ENCODE measurements at places on chromosomes 5 and 9.

GRCh38 chr5:152505442-152506042 is 100.5 kb upstream of the NMUR2 start:
- no peak overlapping the region for H3K4me3 ChIP-seq
- no peak overlapping the region for H3K27ac ChIP-seq
- H3K4me1 ChIP-seq = no peaks in the 10 kb centered on the region

- no peaks in the 10 kb centered on the region for H3K36me3 ChIP-seq
- H3K27me3 ChIP-seq = peaks cover 4% of the 10 kb centered on the region
- H3K27ac ChIP-seq = no peak overlapping the region
Observed at GRCh38 chr5:520196-520849, 3.9 kb downstream of the SLC9A3 start.

GRCh38 chr5:77086689-77087483 is at the start of gene ZBED3:
ZBED3 (minus strand) TSS chr5:77087285; CDS start chr5:77077878, 9,407 bp downstream.
- peak within 1 kb of the TSS; percentile 59 for H3K4me3 ChIP-seq
- no peaks in the 10 kb centered on the region for H3K27me3 ChIP-seq
- no peaks in the 10 kb centered on the region for H3K36me3 ChIP-seq
- peaks cover 15% of the 10 kb centered on the region for H3K4me1 ChIP-seq
- peak within 1 kb of the TSS; percentile 88 for H3K27ac ChIP-seq
- DNase-seq = peak; percentile 90

- H3K27ac ChIP-seq = no peak overlapping the region
- no peaks in the 10 kb centered on the region for H3K27me3 ChIP-seq
- H3K4me1 ChIP-seq = no peaks in the 10 kb centered on the region
- H3K36me3 ChIP-seq = no peaks in the 10 kb centered on the region
- no peak overlapping the region for H3K4me3 ChIP-seq
- DNase-seq = no peak
Observed at GRCh38 chr5:14737291-14737690, 72.8 kb downstream of the OTULIN start.

DNA sequence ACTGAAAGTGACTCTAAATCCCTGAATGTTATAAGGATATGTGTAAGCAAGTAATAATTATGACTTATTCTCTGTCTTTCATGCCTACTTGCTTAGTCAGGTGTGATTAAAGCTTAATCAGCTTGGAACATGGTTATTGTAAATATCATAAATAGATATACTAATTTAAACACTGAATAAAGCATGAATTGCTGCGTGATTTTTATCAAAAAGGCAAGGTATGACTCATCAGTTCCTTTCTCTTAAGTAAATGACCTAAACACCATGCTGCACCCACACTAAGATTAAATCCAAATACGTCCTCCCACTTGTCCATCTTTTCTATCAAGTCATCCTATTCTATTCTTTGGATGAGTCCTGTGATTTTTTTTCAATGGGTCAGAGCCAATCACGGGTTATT is 124.6 kb upstream of the MTAP start:
- H3K4me1 ChIP-seq = no peaks in the 10 kb centered on the region
- H3K36me3 ChIP-seq = no peaks in the 10 kb centered on the region
- peaks cover 9% of the 10 kb centered on the region for H3K27me3 ChIP-seq
- no peak overlapping the region for H3K27ac ChIP-seq
- no peak for DNase-seq

DNA sequence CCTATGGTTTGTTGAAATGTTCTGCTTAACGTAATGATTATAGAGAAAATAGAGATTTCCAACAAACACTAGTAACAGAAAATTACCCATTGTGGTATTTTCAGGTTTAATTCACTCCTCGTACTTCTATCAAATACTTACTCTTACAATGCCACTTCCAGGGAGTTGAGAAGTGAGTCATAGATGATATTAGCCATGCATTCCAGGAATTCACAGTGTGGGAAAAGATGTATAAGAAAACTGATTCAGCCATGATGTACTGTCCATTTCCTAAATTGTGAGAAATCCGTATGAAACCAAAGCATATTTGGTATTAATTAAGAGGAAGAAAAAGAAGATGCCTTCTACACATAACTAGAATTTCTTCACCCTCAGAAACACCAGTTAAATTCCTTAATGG is 1854.6 kb upstream of the WWC1 start:
- no peak overlapping the region for H3K27ac ChIP-seq
- H3K4me1 ChIP-seq = no peaks in the 10 kb centered on the region
- no peak for DNase-seq
- no peak overlapping the region for H3K4me3 ChIP-seq
- H3K27me3 ChIP-seq = no peaks in the 10 kb centered on the region
- H3K36me3 ChIP-seq = no peaks in the 10 kb centered on the region

GRCh38 chr5:56069652-56070226 is 75.0 kb upstream of the IL6ST start:
- H3K27me3 ChIP-seq = no peaks in the 10 kb centered on the region
- H3K27ac ChIP-seq = no peak overlapping the region
- no peak for DNase-seq
- peaks cover 5% of the 10 kb centered on the region for H3K4me1 ChIP-seq
- no peaks in the 10 kb centered on the region for H3K36me3 ChIP-seq
